Endodermal cell (in vitro differentiated cells): ENCODE measurements at places on chromosomes 5 and 9. TPM values are rescaled to one million over a fixed set of nuclear protein-coding genes. Genes with fewer than 3 reads are reported as not detected.

GRCh38 chr5:167261309-167262100 is 1029.9 kb upstream of the WWC1 start:
- peak; percentile 50 for DNase-seq

- DNase-seq: no peak
Observed at GRCh38 chr9:133803745-133804144, 65.6 kb upstream of the SARDH start.

- DNase-seq: no peak
Observed at GRCh38 chr5:122607818-122608217, 167.1 kb upstream of the SNX2 start.

Gene IFNK
- total RNA-seq: not detected in 2 replicates

Gene ANXA2R
- total RNA-seq: 0.27 to 1.1 TPM (median 0.73 TPM) in 3 replicates

Gene RHOBTB3
- total RNA-seq: 421 and 432 TPM in 2 replicates

Gene CARTPT
- not detected in 2 replicates for total RNA-seq

Gene IFNB1
- total RNA-seq: not detected in 2 replicates
